Muscle of back (tissue), 13 donors: ENCODE measurements at places on chromosomes 6 and 20. TPM values are rescaled to one million over a fixed set of nuclear protein-coding genes. Genes with fewer than 3 reads are reported as not detected.
A peak's percentile ranks its signal among the peaks of the same experiment; 100 is the strongest.

DNA sequence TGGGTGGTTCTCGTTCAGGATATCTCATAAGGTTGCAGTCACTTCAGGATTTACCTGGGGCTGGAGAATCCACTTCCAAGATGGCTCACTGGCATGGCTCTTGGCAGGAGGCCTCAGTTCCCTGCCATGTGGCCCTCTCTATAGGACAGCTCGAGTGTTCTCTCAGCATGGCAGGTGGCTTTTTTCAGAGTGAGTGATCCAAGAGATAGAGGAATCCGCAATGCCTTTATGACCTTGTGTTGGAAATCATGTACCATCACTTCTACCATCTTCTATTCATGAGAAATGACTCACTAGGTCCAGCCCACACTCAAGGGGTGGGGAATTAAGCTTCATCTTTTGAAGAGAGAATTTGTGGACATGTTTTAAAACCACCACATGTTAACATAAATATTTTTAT lies 37.8 kb downstream of the PPP1R16B start:
- DNase-seq, result no peak

GRCh38 chr20:1298166-1298565 lies 30.8 kb downstream of the SDCBP2 start:
- DNase-seq, result no peak

GRCh38 chr6:24856901-24857670 lies 58.4 kb upstream of the ARMH2 start:
- DNase-seq, result no peak

- no peak for DNase-seq
Observed at GRCh38 chr20:60762386-60762785, 489.7 kb upstream of the CDH4 start.

DNA sequence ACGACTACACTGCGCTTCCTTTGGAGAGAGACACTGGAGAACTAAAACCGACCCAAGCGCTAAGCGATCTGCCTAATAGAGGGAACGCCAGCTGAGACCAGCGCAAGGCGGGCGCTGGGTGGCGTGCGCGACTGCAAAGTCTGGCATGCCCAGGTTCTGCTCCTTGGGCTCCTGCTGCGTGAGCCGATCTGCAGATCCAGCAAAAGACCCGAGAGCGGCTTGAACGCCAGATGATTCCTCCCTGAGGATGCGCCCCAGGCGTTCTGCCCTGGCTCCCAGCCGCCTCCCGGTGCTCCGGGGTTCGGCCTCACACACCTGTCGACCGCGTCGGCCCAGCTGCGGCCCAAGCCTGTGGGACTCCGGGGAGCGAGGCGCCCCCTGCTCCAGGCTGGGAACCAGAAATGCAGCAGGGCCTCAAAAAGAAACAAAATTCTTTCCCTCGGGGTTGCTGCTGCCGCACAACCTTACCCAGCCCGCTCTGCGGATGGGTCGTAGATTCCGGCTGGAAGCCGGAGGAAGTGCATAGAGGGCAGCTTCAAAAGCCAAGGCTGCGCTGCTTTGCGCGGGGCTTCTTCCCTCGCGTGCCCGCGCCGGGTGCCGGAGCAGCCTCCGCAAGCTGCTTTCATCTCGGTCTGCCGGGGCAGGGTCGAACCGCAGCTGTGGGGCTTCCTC lies 17.9 kb upstream of the PRDM13 start:
- DNase-seq, result peak; percentile 67

- peak; percentile 56 for DNase-seq
Observed at GRCh38 chr6:51959744-51960383, 127.5 kb downstream of the PKHD1 start.

Gene CLIC5
- 14.9 TPM for polyA plus RNA-seq

Gene MC3R
- not detected for polyA plus RNA-seq
